ENCODE measurements at places on chromosomes 4 and X.

DNA sequence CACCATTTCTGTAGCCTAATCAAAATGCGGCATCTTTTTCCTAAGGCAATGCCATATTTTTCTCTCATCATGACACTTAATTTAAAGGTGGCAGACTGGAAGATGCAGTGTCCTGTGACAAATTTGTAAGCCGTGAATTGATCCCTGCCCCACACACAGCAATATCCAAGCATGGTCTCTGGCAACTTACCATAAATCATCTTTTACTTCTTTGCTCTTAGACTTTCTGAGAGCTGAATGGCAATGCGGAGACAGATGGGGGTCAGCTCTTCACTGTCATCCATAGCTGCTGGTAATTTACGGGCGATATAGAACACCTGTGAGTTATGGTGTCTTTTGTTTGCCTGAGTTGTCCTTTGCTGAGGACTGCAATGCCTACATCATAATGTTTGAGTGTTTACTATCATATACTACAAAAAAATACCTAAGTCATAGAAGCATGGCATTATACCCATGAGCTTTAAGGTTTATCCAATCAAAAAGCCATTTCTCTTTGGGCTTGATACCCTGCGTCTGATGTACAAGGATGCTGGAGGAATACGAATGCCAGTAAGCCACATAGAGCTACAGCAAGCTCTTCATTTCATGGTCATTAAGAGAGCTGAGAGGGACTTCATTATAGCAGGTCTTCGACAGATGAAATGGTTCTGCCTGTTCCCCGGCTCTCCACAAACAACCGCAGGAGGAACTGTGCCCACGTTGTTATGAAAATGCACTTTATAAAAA, 148.1 kb downstream of the TRIML1 start:
- no peak for DNase-seq

- DNase-seq: no peak
Measured at GRCh38 chrX:24110069-24110468, 39.5 kb upstream of the ZFX start.

- no peak for DNase-seq
Measured at GRCh38 chr4:143438710-143439109, 74.8 kb upstream of the SMARCA5 start.

GRCh38 chrX:80285131-80285773, 135.0 kb upstream of the TENT5D start:
- peak; percentile 3 for DNase-seq

GRCh38 chr4:144288011-144288903, 147.7 kb upstream of the GYPA start:
- DNase-seq: no peak

DNA sequence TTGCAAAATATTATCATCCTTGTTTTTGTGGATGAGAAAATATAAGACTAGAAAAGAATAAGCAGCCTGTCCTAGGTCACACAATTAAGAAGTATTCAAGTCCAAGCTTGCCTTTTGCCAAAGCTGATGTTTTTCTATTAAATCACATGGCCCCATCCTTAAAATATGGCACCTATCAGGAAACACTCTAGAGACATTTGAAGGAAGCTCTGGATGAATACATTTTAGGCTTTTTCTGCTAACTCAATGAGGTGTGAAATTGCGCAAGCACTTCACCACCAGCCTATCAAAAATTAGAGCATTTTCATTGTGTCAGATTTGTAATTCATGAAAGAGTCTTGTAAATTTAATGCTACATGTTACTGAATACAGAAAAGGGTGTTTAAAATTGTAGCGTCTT, 251.1 kb upstream of the MAD2L1 start:
- DNase-seq: no peak

DNA sequence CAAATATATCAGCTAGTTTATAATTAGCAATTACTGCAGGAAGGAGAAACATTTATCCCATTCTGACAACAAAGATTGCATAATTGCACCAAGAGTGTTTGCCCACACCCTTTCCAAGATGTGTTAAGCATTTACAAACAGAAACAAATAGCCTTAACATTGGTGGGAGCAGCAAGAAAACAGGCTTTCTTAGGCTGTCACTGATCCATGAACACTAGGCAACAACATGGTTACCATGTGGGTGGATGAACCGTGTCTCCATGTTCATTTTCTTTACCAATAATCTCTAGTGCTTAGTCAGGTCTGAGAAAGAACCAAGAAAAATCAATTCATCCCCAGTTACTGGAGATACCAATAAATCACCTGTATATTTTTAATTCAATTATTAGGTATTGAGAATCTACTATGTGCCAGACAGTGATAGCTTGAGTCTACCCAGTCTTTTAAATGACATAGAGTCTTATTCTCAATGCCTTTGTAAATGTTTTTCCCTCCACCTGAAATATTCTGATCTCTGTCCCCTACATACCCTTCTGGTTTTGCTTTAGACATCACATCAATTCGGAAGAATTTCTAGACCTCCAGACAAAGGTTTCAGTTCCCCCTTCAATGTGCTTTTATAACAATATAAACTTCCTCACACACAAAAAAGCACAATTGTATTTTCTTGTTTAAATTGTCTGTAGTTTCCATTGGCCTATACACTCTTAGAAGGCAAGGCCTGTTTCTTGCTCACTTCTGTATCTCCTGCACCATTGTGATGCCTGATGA, 286.6 kb downstream of the PPP1R2C start:
- DNase-seq: no peak

DNA sequence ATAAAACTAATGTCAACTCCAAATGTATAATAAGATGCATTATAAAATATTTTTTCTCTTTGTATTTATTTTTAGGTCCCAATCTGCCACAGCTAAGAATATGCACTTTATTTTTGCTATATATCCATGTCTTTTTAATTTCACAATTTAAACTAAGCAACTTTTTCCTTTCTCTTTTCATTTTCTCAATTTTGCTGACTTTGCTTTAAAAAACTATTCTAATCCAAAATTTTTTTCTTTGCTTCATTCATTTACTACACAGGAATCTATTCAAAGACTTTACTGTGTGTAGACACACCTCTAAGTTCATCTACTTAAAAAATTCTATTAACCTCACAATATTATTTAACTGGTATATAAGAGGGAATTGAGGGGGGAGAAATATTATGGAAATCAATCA, 201.9 kb downstream of the ADGRA3 start:
- DNase-seq: no peak

- peak; percentile 91 for DNase-seq
Measured at GRCh38 chrX:118975831-118976598, 1.6 kb downstream of the LONRF3 start.

GRCh38 chrX:135432881-135433521, 11.3 kb downstream of the SMIM10L2A start:
- no peak for DNase-seq

Data from inflammatory macrophage (primary cell).